ENCODE measurements at places on chromosomes 6 and 20. TPM values are rescaled to one million over a fixed set of nuclear protein-coding genes. Genes with fewer than 3 reads are reported as not detected.

DNA sequence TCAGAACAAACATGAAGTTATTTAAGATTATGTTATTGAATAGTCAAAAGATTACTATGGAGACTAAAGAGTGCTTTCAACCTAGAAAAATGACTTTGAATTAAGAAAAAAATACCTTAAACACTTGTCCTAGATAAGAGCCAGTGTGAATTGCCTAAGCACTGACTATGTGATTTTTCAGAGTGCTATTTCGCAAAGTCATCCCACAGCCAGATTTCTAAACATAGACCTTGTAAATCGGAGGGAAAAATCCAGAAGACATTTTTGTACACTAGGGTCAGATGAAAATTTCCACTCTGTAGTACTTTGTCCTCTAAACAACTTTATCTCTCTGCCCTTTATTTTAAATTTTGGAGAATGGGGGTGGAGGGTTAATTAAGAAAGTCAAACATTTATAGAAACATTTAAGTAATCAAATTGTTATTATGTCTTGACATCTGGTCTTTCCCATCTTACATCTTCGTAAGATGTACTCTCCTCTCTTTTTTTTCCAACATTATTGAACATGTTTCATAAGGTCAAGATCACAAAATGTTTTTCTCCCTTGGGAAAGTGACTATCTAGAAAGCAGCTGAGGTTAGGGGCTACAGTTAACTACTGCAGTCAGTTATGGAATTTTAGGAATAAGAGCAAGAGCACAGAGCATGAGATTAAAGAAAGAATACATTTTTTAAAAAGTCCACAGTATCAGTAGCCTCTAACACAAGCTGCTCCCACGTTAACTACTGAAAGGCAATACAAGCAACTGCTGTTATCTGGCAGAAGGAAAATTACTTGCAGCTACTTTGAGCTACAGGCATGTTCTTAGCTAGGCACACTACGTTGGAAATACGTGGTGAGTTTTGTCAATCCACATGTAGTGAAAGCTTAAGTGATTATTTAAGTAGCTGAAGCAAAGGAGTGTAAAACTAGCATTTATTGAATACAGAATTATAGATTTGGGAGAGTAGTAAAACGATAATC lies 648.5 kb downstream of the HTR1B start:
- no peak for DNase-seq
- no peaks in the 10 kb centered on the region for H3K36me3 ChIP-seq
- H3K27ac ChIP-seq: no peak overlapping the region

DNA sequence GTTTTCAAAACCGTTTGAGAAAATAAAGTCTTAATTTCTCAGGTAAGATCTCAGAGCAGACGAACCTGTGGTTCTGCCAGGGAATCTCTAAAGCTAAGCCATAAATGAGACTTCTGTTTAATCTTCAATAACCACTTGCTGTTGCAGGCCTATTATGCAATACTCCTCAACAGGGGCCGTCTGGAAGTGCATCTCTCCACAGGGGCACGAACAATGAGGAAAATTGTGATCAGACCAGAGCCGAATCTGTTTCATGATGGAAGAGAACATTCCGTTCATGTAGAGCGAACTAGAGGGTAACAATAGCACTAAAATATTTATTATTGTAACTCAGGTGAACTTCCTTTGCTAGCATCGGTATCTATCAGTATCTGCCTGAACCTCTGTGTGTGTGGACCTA lies 223.7 kb downstream of the ARHGAP18 start:
- no peaks in the 10 kb centered on the region for H3K27me3 ChIP-seq
- H3K27ac ChIP-seq: no peak overlapping the region
- DNase-seq: no peak

DNA sequence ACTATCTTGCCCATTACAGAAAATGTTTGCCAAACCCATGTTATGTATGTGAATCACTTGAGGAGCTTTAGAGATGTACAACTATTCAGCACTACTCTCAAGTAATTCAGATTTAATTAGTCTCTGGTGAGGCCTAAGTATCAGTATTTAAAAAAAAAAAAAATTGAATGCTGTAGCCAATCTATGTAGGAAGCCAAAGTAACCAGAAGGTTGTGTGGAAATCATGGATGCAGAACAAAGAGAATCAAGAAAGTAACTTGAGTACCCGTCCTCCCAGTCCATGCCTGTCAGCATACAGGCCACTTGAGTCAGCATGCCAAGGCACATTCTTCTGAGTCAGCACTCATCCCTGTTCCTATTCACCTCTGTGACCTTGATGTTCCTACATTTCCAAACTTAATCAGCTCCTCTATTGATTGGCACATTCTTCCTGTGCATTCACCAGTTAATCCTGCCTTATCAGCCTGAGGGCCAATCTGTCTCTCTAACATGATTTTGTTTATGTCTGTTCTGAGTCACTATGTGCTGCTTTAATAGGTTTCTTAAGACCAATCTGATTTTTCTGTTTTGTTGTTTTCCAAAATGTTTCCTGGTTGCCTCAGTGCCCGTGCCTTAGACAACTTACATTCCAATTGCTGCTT lies 165.6 kb downstream of the KCNQ5 start:
- H3K4me3 ChIP-seq: no peak overlapping the region
- DNase-seq: no peak
- H3K27ac ChIP-seq: no peak overlapping the region
- no peaks in the 10 kb centered on the region for H3K27me3 ChIP-seq
- no peaks in the 10 kb centered on the region for H3K36me3 ChIP-seq

DNA sequence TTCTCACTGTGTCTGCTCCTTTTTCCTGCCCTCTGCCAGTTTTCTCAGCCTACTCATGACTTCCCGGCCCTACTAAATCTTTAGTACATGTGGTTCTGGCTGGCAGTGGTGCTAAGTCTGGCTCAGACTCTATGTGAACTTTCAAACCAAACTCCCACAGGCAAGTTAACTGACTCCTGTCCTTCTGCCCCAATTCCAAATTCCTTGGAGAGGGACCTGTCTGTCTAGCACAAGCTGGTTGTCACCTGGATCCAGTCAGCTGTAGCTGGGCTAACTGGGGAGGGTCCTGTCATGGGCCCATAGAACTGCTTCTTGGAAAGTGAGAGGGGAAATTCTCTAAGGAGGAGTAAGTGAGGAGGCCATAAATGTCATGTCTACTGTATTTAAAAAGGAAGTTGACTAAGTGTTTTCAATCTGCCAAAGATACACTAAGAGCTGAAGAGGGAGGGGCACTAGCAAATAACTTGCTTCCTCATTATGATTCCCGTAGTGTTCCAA lies 240.1 kb downstream of the KCNQ5 start:
- no peak for DNase-seq
- no peaks in the 10 kb centered on the region for H3K4me1 ChIP-seq
- no peak overlapping the region for H3K27ac ChIP-seq
- H3K4me3 ChIP-seq: no peak overlapping the region
- no peaks in the 10 kb centered on the region for H3K27me3 ChIP-seq

DNA sequence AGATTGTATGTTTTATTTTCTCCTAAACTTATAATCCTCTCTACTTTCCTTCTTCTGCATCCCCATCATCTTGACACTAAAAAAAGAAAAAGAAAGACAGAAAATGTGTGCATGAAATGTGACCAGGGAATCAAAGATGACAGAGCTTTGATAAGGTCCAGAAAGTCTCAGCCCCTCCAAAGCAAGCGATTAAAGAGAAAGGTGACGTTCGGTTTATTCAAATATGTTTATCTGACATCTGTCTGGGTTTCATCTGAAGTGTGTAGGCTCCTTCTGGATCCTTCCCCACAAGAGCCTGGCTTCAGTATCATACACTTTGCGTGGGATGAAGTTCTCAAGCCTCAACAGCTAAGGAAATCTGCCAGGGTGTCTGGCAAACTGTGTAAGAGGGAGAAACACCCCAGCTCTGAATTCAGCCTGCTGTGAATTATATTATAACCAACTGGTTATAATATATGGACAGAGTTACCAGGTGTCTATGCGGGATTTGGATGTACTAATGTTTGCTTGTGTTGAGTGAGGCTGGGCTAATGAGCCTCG lies 263.0 kb downstream of the ZNF217 start:
- H3K27me3 ChIP-seq: no peaks in the 10 kb centered on the region
- peaks cover 3% of the 10 kb centered on the region for H3K4me1 ChIP-seq
- H3K27ac ChIP-seq: no peak overlapping the region
- H3K36me3 ChIP-seq: no peaks in the 10 kb centered on the region

DNA sequence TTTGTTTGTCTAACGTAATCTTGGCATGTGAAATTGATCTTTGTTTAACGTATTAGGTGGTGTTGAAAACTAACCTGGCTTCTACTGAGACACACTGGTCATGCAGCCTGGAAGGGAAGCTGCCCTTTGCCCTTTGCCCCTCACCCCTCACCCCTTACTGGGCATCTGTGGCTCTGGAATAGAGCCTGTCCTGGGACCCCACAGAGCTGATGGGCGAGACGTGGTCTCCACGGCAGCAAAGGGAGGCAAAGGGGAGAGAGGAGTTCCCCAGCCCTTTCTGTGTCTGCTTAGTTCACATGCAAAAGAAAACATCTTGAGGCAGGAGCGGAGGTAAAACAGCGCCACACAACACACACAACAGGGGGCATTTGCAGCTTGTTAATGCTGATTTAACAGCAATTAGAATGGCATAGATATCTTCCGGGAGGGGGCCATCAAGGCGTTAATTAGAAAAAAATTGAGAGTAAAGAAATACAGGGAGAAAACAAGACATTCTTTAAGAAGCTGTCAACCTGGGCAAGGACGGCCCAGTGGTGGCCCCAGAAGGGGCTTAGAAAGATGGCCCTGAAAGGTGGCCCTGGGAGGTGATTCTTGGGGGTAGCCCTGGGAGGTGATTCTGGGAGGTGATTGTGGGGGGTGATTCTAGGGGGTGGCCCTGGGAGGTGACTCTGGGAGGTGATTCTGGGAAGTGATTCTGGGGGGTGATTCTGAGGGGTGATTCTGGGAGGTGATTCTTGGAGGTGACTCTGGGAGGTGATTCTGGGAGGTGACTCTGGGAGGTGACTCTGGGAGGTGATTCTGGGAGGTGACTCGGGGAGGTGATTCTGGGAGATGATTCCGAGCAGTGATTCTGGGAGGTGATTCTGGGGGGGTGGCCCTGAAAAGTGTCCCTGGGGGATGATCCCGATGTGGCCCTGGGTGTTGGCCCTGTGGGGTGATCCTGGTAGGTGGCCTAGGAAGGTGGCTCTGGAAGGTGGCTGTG lies 44.5 kb upstream of the DACT2 start:
- H3K27ac ChIP-seq: no peak overlapping the region
- H3K36me3 ChIP-seq: no peaks in the 10 kb centered on the region
- no peaks in the 10 kb centered on the region for H3K27me3 ChIP-seq
- no peak for DNase-seq
- no peak overlapping the region for H3K4me3 ChIP-seq

- no peak overlapping the region for H3K4me3 ChIP-seq
- H3K4me1 ChIP-seq: no peaks in the 10 kb centered on the region
- H3K27ac ChIP-seq: no peak overlapping the region
- H3K27me3 ChIP-seq: no peaks in the 10 kb centered on the region
These were observed 15.6 kb downstream of the PM20D2 start for GRCh38 chr6:89161326-89162046.

DNA sequence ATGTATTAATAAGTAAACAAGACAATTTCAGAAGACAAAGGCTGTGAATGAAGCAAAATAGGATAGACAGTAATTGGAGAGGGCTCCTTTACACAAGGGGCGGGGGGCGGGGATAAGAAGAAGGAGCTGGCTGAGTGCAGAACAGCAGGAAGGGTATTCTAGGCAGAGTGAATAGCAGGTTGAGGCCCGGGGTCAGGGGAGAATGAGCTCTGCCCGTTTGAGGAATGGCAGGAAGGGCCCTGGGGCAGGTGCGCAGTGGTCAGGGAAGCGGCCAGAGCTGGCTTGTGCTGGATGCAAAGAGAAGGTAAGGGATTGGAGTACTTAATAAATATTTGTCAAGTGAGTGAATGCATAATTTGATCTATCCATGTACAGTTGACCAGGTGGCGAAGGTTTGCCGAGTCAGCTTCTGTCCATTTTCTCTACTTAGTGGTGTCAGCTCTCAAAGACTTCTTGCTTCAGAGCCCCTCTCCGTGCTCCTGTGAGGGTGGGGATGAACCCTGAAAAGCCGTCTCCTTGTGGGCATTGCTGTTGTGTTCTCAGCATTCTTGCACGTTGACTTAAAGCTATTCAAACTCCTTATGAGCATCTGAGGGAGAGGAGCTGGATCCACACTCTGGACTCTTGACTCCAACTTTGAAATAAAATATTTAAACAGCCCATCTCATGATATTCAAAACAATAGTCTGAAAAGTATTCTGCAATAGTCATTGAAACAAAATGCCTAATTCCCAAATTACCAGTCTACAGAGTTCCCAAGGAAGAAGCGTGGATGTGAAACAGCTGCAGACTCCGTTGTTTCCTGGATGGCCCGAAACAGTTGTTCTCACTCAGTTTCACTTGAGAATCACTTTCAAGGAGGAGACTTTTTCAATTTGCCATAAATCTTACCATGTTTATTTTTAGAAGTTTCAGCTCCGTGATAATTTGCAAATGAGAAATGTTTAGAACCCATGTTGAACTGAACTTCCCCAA lies 105.1 kb downstream of the EDN3 start:
- H3K4me1 ChIP-seq: peaks cover 27% of the 10 kb centered on the region
- DNase-seq: no peak
- peaks cover 48% of the 10 kb centered on the region for H3K27me3 ChIP-seq
- H3K27ac ChIP-seq: no peak overlapping the region
- no peaks in the 10 kb centered on the region for H3K36me3 ChIP-seq

DNA sequence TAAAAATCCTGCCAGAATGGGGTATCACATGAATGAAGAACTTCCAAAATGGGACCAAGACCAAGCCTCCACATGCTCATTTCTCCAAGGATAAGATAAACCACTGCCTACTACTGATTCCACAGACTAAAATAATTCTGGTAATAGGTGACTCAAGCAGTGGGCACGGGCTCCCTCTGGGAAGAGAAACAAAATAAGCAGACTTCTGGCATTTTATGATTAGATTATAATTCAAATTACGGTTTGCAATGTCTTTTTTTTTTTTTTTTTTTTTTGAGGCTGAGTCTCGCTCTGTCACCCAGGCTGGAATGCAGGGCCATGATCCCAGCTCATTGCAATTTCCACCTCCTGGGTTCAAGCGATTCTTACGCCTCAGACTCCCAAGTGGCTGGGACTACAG lies 16.0 kb downstream of the UQCC1 start:
- H3K27ac ChIP-seq: no peak overlapping the region
- H3K4me3 ChIP-seq: no peak overlapping the region
- no peak for DNase-seq
- H3K36me3 ChIP-seq: peaks cover 2% of the 10 kb centered on the region
- no peaks in the 10 kb centered on the region for H3K27me3 ChIP-seq

Gene BTN1A1
- total RNA-seq: not detected

Gene AVP
- total RNA-seq: not detected

All from spinal cord (tissue), 10 donors.